Dorsolateral prefrontal cortex (tissue), 122 donors: ENCODE measurements at places on chromosomes 11 and 22. TPM values are rescaled to one million over a fixed set of nuclear protein-coding genes. Genes with fewer than 3 reads are reported as not detected.

Gene FAM181B
- total RNA-seq, result 23.8 TPM

Gene CRACR2B
- total RNA-seq, result 4.0 TPM

Gene BARX2
- total RNA-seq, result 0.29 TPM

Gene SYCE3
- total RNA-seq, result not detected

Gene PTPRJ
- total RNA-seq, result 35.0 TPM

- no peak for DNase-seq
Observed at GRCh38 chr22:28398355-28398754, 281.3 kb downstream of the TTC28 start.

GRCh38 chr22:19011075-19011474 lies 75.0 kb upstream of the PRODH start:
- DNase-seq, result no peak

DNA sequence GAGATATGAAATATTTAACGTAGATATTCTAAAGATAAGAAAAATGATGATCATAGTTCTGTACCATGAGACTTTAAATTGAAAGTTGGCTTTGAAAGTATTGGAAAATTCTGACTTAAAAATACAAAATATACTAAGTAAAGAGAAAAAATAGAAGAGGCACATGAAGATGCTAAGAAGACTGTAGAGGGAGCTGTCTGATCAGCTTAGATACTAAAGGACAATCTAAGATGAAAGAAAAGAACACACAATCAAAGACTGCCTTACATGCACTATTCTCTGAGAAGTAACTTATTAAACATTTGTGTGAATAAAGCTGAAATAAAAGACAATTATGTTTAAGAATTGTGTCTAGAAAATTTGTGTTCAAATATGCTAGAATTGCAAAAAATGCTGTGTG lies 55.1 kb downstream of the RBMXL2 start:
- no peak for DNase-seq

- DNase-seq, result no peak
Observed at GRCh38 chr11:76892306-76892705, 31.6 kb downstream of the ACER3 start.

- DNase-seq, result no peak
Observed at GRCh38 chr22:37663521-37664140, 5.1 kb downstream of the PDXP start.
